ENCODE measurements at places on chromosomes 7 and 10.
A peak's percentile ranks its signal among the peaks of the same experiment; 100 is the strongest.

DNA sequence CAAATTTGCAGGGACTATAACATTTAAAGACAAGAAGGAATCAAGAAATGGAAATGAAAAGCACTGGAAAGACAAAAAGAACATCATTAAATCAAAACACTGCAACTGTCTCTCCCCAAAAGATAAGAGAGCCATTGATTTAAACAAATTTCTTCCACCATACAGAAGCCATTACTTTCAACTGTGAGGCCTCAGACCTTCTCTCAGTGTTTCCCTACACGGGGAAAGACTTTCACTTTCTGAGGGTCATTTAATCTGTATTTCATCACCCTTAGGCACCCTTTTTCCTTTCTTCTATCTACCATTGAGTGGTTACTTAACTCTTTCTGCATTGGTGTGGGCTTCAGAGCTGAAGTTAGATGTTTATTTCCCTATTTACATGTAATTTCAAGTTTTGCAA is 47.5 kb downstream of the CCDC172 start:
- no peak for DNase-seq

GRCh38 chr10:119368581-119368980 is 161.2 kb downstream of the GRK5 start:
- no peak for DNase-seq

- no peak for DNase-seq
Measured at GRCh38 chr7:149385195-149385950, 75.5 kb downstream of the ZNF777 start.

GRCh38 chr7:70585071-70585470 is 546.9 kb upstream of the GALNT17 start:
- no peak for DNase-seq

DNA sequence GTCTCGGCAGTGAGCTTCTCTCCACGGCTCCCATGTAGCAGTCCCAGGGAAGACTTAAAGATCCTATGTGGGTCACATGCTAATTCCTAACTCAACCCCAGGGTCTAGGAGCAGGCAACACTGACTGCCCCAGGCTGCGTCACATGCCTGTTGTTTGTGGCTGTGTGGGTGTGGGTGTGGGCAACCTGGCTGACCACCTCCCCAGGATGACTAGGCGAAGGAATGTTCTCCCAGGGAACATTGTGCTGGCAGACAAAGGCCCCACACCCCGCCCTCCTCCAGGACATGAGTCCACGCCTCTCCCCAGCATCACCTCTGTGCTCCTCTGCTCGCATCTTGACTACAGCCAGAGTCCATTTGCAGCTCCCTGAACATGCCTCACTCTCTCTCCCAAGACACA is 30.3 kb downstream of the SLC29A3 start:
- no peak for DNase-seq

DNA sequence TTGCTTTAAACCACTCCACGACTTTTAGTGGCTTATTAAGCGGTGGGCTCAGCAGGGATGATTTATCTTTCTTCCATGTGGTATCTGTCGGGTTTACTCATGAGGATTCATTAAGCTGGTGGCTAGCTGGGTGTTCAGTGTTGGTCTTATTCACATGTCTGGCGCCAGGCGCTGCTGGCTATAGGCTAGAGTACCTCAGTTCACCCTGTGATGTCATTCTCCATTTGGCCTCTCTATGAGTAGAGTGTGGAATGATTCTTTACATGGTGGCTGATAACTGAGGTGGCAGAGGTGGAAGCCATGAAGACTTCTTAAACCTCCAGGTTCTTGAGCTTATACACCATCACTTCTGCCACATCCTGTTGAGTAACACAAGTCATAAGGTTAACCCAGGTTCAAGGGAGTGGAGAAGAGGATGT is 115.4 kb downstream of the MLLT10 start:
- DNase-seq: no peak

DNA sequence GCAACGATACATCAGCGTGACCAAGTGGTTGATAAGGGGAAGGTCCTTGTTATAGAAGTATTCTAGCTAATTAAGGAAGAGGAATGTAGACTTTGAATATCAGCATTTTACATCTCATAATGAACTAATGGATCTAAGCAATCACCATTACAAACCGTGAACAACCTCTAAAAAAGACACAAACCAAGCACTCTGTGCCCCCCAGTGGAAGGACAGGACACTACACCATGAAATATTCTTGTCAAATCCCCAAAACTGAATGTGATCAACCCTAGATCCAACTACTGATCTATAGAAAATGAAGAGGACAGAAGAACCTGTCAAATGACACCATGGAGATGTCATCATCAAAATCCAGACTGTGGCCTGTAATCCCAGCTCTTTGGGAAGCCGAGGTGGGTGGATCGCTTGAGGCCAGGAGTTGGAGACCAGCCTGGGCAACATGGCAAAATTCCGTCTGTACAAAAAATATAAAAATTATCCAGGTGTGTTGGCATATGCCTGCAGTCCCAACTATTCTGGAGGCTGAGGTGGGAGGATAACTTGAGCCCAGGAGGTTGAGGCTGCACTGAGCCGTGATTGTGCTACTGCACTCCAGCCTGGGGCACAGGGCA is 111.3 kb upstream of the CARD11 start:
- no peak for DNase-seq

DNA sequence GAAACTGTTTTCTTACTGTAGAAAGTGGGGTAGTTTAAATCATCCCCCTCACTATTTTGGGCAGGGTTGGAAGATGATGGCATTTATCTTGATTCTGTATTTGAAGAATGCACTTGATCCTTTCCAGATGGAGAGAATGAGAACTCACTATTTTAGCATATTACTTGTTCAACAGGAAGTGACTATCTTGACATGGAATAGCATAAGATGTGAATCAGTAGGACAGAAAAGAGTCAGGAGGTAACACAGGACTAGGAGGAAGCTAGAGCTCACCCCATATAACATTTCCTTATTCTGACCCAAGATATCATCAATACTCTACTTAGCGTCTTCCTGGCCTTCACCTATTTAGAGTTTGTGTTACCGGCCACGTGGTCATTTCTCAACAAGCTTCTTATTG is 400.2 kb downstream of the PHTF2 start:
- DNase-seq: no peak

- DNase-seq: no peak
Measured at GRCh38 chr7:158818325-158819213, 10.7 kb downstream of the ESYT2 start.

GRCh38 chr10:59668096-59668495 is 41.6 kb downstream of the SLC16A9 start:
- DNase-seq: no peak

GRCh38 chr10:12667052-12667451 is 317.7 kb downstream of the CAMK1D start:
- DNase-seq: no peak

DNA sequence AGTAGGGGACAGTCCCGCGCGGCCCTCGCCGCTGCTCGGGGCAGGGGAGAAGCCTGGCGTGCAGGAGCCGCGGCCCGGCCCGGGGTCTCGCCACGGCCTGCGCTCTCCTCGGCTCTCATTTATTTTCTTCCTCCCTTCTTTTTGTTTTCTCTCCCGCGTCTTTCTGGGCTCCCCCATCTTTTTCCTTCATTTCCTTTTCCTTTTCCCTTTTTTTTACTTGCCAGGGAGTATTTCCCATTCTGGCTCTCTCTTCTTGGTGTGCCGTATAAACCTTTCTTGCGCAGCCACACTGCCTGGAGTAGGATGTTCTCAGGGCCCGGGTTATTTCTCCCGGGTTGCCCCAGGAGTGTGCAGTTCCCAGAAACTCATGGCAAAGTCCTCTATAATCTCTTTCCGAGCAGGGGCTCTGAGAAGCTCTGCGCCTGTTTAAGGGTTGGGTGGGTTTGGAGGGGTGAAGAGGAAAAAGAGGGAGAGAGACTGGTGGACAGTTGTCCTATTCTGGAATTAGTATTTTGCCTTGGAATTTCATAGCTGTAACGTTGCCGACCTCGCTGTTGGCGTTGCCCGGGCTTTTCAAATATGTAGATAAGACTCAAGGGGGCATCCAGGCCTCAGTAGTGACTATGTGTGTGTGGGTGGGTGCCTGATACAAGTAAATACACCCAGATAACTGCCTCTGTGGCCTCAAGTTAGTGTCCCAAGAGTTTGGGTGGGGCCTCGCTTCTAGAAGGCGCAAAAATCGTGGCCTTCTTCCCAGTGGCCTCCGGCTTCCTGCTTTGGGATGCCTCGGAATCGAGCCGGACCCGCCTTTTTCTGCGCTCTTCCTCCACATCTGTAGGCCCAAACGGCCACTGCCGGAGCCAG is 4.3 kb upstream of the ZNF503 start:
- no peak for DNase-seq

- DNase-seq: no peak
Measured at GRCh38 chr10:127048630-127049029, 143.4 kb downstream of the DOCK1 start.

GRCh38 chr7:24709585-24710360 is 47.5 kb downstream of the GSDME start:
- no peak for DNase-seq

DNA sequence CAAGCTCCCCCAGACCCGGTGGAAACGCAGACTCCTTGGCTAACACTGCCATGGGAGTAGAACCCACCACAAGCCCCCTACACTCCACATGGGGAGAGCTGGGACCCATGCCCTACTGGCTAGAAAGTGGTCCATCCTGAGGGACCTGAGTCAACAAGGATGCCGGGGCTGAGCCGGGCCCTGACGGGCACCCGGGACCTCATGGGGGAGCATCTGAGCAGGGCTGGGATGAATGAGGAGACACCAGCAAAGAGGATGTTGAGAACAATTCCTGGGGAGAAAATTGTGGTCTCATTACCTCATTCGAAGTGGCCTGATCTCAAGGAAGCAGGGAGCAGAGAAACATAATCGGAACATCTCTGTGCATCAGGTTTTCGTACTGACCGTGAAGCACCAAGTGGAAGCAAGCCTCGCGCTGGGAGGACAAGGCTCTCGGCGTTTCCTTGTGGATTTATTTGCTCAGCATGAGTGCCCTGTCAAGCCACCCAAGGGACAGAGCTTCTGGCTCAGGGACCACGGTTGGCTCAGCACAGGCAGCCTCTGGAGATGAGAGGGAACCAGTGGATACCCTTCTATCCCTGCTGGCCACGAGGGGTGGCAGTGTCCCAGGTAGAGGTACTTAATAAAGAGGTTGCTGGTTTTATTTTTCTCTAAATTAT is 132.2 kb upstream of the FAM20C start:
- no peak for DNase-seq

- DNase-seq: no peak
Measured at GRCh38 chr7:40244226-40244625, 109.4 kb downstream of the SUGCT start.

GRCh38 chr10:130424418-130424817 is 288.2 kb downstream of the GLRX3 start:
- no peak for DNase-seq

- no peak for DNase-seq
Measured at GRCh38 chr7:146830686-146831085, 714.1 kb downstream of the CNTNAP2 start.

- peak; percentile 11 for DNase-seq
Measured at GRCh38 chr10:117442944-117443685, 67.9 kb upstream of the PDZD8 start.

GRCh38 chr10:101400585-101400984 is 46.6 kb downstream of the BTRC start:
- DNase-seq: no peak

- DNase-seq: no peak
Measured at GRCh38 chr7:5701085-5701914, 80.2 kb downstream of the RNF216 start.

GRCh38 chr10:2445370-2445769 is 622.0 kb upstream of the PFKP start:
- DNase-seq: no peak

GRCh38 chr10:7301006-7301778 is 109.6 kb downstream of the SFMBT2 start:
- DNase-seq: no peak

DNA sequence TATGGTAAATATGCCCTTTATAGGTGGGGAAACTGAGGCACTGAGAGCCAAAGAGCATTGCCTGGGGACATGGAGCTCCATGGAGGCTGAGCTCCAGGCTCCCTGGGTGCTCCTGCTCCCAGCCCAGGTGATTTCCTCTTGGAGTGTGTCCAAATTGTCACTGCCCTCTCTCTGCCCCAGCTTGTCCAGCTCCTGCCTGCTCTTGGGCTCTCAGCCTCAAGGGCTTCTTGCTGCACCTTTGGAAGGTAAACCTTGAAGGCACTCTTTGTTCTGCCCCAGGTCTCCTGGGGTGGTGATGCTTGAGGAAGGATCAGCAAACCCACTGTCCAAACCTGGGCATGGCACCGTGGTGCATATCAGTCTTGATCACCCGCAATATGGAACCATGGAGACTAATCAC is 166.1 kb downstream of the RPS24 start:
- DNase-seq: no peak

GRCh38 chr10:120075349-120075748 is 182.8 kb downstream of the SEC23IP start:
- no peak for DNase-seq

DNA sequence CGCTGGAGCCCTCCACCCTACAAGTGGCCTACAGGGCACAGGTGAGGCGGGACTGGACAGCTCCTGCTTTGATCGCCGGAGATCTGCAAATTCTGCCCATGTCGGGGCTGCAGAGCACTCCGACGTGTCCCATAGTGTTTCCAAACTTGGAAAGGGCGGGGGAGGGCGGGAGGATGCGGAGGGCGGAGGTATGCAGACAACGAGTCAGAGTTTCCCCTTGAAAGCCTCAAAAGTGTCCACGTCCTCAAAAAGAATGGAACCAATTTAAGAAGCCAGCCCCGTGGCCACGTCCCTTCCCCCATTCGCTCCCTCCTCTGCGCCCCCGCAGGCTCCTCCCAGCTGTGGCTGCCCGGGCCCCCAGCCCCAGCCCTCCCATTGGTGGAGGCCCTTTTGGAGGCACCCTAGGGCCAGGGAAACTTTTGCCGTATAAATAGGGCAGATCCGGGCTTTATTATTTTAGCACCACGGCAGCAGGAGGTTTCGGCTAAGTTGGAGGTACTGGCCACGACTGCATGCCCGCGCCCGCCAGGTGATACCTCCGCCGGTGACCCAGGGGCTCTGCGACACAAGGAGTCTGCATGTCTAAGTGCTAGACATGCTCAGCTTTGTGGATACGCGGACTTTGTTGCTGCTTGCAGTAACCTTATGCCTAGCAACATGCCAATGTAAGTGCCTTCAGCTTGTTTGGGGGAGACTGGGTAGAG is at the start of gene COL1A2:
Gene COL1A2, plus strand, starts transcription at position 459 of the 704 bp plus-strand sequence. Its CDS starts 137 bp downstream, at position 596.
- no peak for DNase-seq

GRCh38 chr10:124918191-124918830 is 23.6 kb upstream of the ZRANB1 start:
- no peak for DNase-seq
